Vagina (tissue), 2 donors: ENCODE measurements at places on chromosomes 1 and 21. TPM values are rescaled to one million over a fixed set of nuclear protein-coding genes. Genes with fewer than 3 reads are reported as not detected.

- no peak for DNase-seq
- H3K4me1 ChIP-seq: peaks cover 10% of the 10 kb centered on the region
- peak overlapping the region; percentile 32 for H3K4me3 ChIP-seq
Observed at GRCh38 chr1:214224611-214225354, 56.2 kb upstream of the SMYD2 start.

Gene NKAIN1
- not detected for total RNA-seq

Gene MORC3
- total RNA-seq: 51.6 TPM

GRCh38 chr1:119374208-119374874, 5.8 kb downstream of the HAO2 start:
- no peak for DNase-seq
- H3K27me3 ChIP-seq: no peaks in the 10 kb centered on the region
- no peaks in the 10 kb centered on the region for H3K4me1 ChIP-seq
- H3K4me3 ChIP-seq: no peak overlapping the region
- H3K27ac ChIP-seq: no peak overlapping the region

- H3K4me1 ChIP-seq: peaks cover 71% of the 10 kb centered on the region
- no peak for DNase-seq
- no peaks in the 10 kb centered on the region for H3K27me3 ChIP-seq
Observed at GRCh38 chr1:8370046-8370881, 52.4 kb downstream of the SLC45A1 start.

DNA sequence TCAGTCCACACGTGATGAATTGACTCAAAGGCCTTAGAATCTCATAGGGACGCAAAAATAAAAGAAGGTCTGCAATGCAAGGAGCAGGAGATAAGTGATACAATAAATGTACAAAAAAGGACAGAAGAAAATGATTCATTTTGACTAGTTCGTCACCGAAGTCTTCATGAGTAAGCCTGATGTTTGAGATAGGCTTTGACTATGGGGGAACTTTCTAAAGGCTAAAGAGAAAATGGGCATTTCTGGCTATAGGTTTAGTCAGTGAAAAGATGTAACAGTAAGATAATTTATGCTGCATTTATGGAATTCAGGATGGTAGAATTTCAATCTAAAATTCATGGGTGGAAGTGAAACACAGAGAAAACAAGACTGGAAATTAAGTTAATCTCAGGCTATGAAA, 163.0 kb downstream of the ADGRL4 start:
- no peak for DNase-seq
- H3K27ac ChIP-seq: no peak overlapping the region
- no peaks in the 10 kb centered on the region for H3K27me3 ChIP-seq
- peaks cover 7% of the 10 kb centered on the region for H3K4me1 ChIP-seq

Gene CACNA1S
- not detected for total RNA-seq

GRCh38 chr1:67700692-67701410, 15.8 kb downstream of the GADD45A start:
- H3K36me3 ChIP-seq: peaks cover 33% of the 10 kb centered on the region
- H3K4me3 ChIP-seq: no peak overlapping the region
- H3K27ac ChIP-seq: no peak overlapping the region
- H3K4me1 ChIP-seq: no peaks in the 10 kb centered on the region
- DNase-seq: no peak

DNA sequence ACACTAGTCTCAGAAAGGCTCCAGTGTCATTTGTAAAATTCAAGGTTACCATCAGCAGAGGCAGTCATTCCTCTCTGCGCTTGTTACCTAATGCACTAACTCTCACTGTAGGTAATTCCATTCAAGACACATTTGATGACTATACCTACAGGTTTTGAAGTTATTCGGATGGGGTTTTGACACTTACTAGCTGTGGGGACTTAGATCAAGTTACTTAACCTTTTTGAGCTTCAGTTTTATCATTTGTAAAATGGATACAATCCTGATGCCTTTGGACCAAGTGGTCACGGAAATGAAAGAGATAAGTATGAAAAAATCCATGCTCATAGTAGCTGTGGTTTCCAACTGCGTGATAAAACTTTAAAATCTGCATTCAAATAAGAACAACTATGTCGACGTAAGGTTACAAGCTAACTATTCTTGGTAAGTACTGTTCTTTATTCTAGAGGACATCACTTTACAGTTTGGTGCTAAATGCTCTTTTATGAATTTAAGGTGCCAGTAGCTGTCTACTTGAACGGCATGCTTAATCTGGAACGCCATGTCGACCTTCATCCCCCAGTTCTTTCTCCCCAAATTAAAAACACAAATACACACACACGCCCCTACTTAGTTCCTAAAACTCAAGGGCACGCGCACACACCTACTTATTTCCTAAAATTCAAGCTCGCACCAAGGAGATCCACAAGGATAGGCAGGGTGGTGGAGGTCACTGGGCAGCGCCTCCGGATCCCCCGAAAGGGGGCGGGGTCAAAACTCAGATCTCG, 550 bp upstream of the NFYC start:
- no peaks in the 10 kb centered on the region for H3K36me3 ChIP-seq
- H3K27ac ChIP-seq: peak overlapping the region; percentile 99
- H3K4me1 ChIP-seq: peaks cover 36% of the 10 kb centered on the region

- H3K4me1 ChIP-seq: no peaks in the 10 kb centered on the region
- no peak overlapping the region for H3K27ac ChIP-seq
- DNase-seq: no peak
- H3K27me3 ChIP-seq: no peaks in the 10 kb centered on the region
Observed at GRCh38 chr1:113734357-113735055, 24.8 kb downstream of the PHTF1 start.

Gene LCE3D
- total RNA-seq: 57.5 TPM

Gene RAP1GAP
- total RNA-seq: 1.2 TPM

DNA sequence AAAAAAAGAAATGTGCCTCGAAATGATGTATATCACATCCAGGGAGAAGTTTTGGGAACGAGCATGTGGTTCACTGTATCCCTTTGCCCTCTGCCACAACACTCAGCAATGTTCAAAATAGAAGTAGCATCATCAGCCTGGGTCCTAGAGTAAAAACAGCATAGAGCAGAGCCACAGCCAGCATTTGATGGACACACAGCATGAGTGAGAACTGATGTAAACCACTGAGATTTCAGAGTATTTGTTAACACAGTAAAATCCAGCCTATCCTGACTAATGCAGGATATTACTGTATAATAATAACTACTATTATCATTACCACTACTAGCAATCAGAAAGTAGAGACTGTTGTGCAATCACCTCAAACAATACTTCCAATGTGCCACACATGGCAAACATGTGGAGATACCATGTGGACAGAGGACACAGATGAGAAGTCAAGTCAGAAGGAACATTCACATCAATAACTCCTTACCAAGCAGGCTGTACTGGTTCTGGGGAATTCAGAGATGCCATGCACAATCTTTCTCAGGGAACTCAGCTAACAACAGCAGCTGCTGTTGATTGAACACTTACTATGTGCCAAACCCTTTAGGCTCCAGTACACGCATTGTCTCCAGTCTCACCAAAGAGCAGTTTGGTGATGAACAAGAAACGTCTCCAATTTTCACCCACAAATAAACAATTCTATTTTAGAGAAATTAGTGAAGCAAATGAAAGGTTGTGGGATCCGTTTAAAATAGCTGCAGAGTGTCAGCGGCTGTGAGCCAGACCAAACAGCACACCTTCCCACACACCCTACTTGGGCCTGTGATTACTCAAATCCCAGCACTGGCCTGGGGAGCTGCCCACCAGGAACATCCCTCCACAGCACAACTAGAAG, 16.6 kb upstream of the GFI1 start:
- no peaks in the 10 kb centered on the region for H3K4me1 ChIP-seq
- no peak overlapping the region for H3K27ac ChIP-seq
- no peak for DNase-seq
- no peaks in the 10 kb centered on the region for H3K27me3 ChIP-seq
- no peaks in the 10 kb centered on the region for H3K36me3 ChIP-seq
- H3K4me3 ChIP-seq: no peak overlapping the region

DNA sequence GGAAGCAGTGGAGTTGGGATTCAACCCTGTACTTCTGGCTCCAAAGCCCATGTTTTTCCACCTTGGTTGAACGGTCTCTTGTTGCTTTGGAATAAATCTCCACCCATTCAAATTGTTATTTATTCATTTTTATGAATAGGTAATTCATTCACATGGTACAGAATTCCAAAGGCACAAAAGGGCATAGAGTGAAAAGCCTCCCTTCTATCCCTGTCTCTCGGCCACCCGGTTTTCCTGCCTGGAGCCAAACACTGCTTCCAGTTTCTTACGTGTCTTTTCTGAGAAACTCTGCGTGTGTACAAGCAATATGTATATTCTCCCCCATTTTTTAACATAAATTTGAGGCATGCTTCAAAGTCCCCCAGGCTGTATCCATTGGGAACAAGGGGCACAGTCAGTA, 3.9 kb downstream of the EXTL1 start:
- no peaks in the 10 kb centered on the region for H3K27me3 ChIP-seq
- H3K4me3 ChIP-seq: no peak overlapping the region
- H3K27ac ChIP-seq: no peak overlapping the region
- no peaks in the 10 kb centered on the region for H3K36me3 ChIP-seq

DNA sequence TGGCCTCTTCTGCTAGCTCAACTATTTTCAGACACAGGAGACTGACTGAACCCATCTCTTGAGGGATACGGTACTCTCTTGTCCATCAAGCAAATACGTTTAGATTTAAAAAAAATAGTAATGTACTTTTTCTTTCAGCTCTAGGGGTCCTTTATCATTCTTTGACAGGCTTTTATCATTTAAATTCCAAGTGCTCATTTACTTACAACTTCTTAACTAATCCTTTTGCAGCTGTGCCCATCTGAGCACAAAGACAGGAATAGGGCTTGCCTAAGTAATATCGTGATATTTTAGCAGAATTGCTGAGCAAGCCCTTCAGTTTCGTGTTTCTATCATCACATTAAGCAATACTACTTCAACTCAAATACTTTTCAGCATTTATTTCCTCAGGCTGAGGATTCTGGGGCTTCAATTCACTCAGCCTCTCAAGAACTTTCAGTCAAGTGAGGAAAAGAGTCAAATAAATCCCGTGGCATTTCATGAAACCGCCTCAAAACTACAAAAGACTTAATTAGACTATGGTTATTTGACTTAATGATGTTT, 317.6 kb downstream of the BACH1 start:
- H3K27ac ChIP-seq: no peak overlapping the region
- H3K4me1 ChIP-seq: no peaks in the 10 kb centered on the region
- no peaks in the 10 kb centered on the region for H3K36me3 ChIP-seq
- H3K4me3 ChIP-seq: no peak overlapping the region
- no peaks in the 10 kb centered on the region for H3K27me3 ChIP-seq

Gene FMO4
- 0.98 TPM for total RNA-seq

Gene WLS
- total RNA-seq: 68.0 TPM

Gene TMCC2
- total RNA-seq: 4.9 TPM

- peak overlapping the region; percentile 44 for H3K27ac ChIP-seq
- H3K36me3 ChIP-seq: no peaks in the 10 kb centered on the region
- peaks cover 42% of the 10 kb centered on the region for H3K4me1 ChIP-seq
- no peaks in the 10 kb centered on the region for H3K27me3 ChIP-seq
- no peak overlapping the region for H3K4me3 ChIP-seq
- DNase-seq: no peak
Observed at GRCh38 chr1:205313563-205314308, 7.8 kb downstream of the NUAK2 start.

GRCh38 chr1:51776408-51776807, 102.1 kb downstream of the NRDC start:
- H3K4me1 ChIP-seq: no peaks in the 10 kb centered on the region
- DNase-seq: no peak

Gene SPRR1A
- 109 TPM for total RNA-seq

GRCh38 chr1:24341260-24341659, 22.1 kb downstream of the GRHL3 start:
- H3K27me3 ChIP-seq: no peaks in the 10 kb centered on the region
- no peaks in the 10 kb centered on the region for H3K36me3 ChIP-seq
- H3K27ac ChIP-seq: no peak overlapping the region
- no peaks in the 10 kb centered on the region for H3K4me1 ChIP-seq
- no peak overlapping the region for H3K4me3 ChIP-seq
- DNase-seq: no peak

GRCh38 chr21:29568020-29568697, 269.4 kb downstream of the BACH1 start:
- DNase-seq: no peak
- H3K27ac ChIP-seq: no peak overlapping the region
- H3K27me3 ChIP-seq: no peaks in the 10 kb centered on the region
- H3K4me1 ChIP-seq: peaks cover 8% of the 10 kb centered on the region
- H3K4me3 ChIP-seq: no peak overlapping the region

GRCh38 chr1:25893116-25893515, 13.1 kb downstream of the STMN1 start:
- H3K27ac ChIP-seq: peak overlapping the region; percentile 90
- no peak overlapping the region for H3K4me3 ChIP-seq
- peaks cover 49% of the 10 kb centered on the region for H3K4me1 ChIP-seq
- no peak for DNase-seq
- H3K36me3 ChIP-seq: no peaks in the 10 kb centered on the region

- H3K27me3 ChIP-seq: no peaks in the 10 kb centered on the region
- H3K27ac ChIP-seq: no peak overlapping the region
- H3K4me1 ChIP-seq: no peaks in the 10 kb centered on the region
- DNase-seq: no peak
Observed at GRCh38 chr1:72394457-72394856, 112.1 kb upstream of the NEGR1 start.

Gene NUDT4B
- not detected for total RNA-seq

GRCh38 chr1:82319546-82319945, 518.8 kb downstream of the ADGRL2 start:
- H3K27me3 ChIP-seq: no peaks in the 10 kb centered on the region
- H3K4me3 ChIP-seq: no peak overlapping the region
- no peak overlapping the region for H3K27ac ChIP-seq
- no peaks in the 10 kb centered on the region for H3K4me1 ChIP-seq
- DNase-seq: no peak

Gene CDC14A
- total RNA-seq: 14.5 TPM

GRCh38 chr21:42308914-42309752, 6.1 kb downstream of the TFF3 start:
- no peak overlapping the region for H3K27ac ChIP-seq
- H3K4me1 ChIP-seq: no peaks in the 10 kb centered on the region
- no peak for DNase-seq

Gene DYNLT5
- 0.98 TPM for total RNA-seq

- no peak overlapping the region for H3K27ac ChIP-seq
- no peaks in the 10 kb centered on the region for H3K36me3 ChIP-seq
- H3K4me3 ChIP-seq: no peak overlapping the region
Observed at GRCh38 chr1:162040657-162041056, 17.0 kb upstream of the OLFML2B start.

Gene GPR157
- 19.4 TPM for total RNA-seq

DNA sequence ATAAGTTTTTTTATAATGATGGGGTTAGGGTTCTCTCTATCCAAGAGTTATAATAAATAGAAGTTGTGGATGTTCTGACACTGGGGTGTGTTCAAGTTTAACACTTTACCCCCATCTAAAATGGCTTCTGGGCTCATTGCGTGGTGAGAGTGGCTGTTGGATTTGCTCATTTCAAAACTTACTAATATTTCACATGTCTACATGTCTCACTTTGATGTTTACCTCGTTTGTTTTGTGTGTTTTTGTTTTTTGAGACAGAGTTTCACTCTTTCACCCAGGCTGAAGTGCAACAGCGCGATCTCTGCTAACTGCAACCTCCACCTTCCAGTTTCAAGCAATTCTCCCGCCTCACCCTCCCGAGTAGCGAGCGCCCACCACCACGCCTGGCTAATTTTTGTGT, 3.7 kb downstream of the RRP1B start:
- peaks cover 20% of the 10 kb centered on the region for H3K4me1 ChIP-seq
- H3K4me3 ChIP-seq: no peak overlapping the region
- no peaks in the 10 kb centered on the region for H3K27me3 ChIP-seq
- no peak for DNase-seq

Gene TNFRSF8
- 1.2 TPM for total RNA-seq

Gene RHEX
- total RNA-seq: 1.7 TPM
